ENCODE measurements at places on chromosomes 2 and 18. TPM values are rescaled to one million over a fixed set of nuclear protein-coding genes. Genes with fewer than 3 reads are reported as not detected.

PLCD4 gene
- total RNA-seq: 0.51 TPM

CASP10 gene
- 6.8 TPM for total RNA-seq

IL36B gene
- total RNA-seq: not detected

TRMT61B gene
- total RNA-seq: 7.0 TPM

C2orf80 gene
- total RNA-seq: not detected

SGO2 gene
- total RNA-seq: 1.9 TPM

ZNF804A gene
- not detected for total RNA-seq

MATN3 gene
- total RNA-seq: not detected

RAD51AP2 gene
- total RNA-seq: 0.28 TPM

RGPD6 gene
- 21.7 TPM for total RNA-seq

ANKRD29 gene
- total RNA-seq: 2.2 TPM

ADCY3 gene
- total RNA-seq: 28.4 TPM

TLX2 gene
- total RNA-seq: not detected

Measured in right atrium auricular region (tissue), 2 donors.